GF-D8 (cell line): ENCODE measurements at places on chromosomes 3 and 15.

DNA sequence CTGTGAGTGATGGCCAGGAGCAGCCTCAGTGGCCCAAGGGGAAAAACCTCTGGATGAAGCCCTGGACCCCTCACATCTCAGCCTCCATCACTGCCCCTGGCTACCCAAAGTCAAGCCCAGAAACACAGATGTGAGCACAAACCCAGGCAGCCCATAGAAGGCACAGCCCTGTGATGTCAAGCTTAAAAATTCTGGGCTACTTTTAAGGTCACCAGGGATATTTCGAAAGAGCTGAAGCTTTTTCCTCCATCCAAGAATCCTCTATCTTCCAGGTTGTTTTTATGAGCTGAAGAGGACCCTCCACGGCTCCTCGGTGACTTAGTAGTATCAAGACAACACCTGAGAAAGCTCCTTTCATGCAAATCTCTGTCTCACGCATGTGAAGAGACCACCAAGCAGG lies 11.5 kb downstream of the LIPC start:
- DNase-seq, result no peak

DNA sequence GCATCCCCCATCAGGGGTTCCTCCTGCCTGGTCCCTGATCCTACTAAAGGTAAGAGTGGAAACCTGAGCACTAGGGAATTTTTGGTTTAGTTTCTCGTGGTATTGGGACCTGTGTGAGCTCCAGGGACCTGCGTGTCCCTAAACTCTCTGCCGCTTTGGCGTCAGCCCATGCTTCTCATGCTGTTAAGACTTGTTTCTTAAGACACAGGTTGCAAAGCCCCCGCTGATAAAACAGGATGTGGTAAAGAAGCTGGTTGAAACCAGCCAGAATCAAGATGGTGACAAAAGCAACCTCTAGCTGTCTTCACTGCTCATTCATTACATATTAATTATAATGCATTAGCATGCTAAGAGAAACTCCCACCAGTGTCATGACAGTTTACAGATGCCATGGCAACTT lies 64.6 kb downstream of the LYZL4 start:
- no peak for DNase-seq

- DNase-seq, result no peak
Observed at GRCh38 chr3:112498914-112499711, at the start of gene BTLA. Gene BTLA (minus strand): TSS chr3:112499472. CDS start chr3:112499358, 114 bp downstream.

- DNase-seq, result no peak
Observed at GRCh38 chr3:113065336-113065735, 74.6 kb downstream of the GTPBP8 start.

DNA sequence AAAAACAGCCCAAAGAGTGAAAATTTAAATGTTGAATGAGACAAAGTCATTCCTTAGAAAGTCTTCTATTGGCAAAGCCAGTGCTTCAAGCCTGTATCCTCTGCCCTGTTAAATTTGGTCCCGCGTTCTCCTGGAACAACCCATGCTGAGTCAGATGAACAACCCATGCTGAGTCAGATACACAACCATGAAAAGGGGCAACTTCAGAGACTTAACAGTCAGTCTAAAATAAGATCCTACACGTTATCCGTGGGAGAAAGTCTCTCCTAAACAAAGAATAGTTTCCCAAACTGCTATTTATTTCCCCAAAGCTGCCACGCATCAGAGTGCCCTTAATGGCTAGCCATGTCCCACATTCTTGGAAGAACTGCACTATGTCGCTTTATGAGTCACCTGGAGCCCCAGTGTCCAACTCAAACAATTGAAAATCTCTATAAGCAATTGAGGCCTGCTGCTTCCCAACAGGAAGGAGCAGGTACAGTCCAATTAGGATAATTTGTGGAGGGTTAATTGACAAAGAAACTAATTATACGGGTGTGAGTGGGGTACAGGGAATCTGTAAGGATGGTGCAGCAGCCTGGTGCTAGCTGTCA lies 66.1 kb downstream of the WHAMM start:
- DNase-seq, result no peak

- DNase-seq, result no peak
Observed at GRCh38 chr3:186069199-186069598, 39.7 kb downstream of the ETV5 start.

GRCh38 chr15:83210619-83211018 lies 3.0 kb upstream of the HDGFL3 start:
- DNase-seq, result no peak

DNA sequence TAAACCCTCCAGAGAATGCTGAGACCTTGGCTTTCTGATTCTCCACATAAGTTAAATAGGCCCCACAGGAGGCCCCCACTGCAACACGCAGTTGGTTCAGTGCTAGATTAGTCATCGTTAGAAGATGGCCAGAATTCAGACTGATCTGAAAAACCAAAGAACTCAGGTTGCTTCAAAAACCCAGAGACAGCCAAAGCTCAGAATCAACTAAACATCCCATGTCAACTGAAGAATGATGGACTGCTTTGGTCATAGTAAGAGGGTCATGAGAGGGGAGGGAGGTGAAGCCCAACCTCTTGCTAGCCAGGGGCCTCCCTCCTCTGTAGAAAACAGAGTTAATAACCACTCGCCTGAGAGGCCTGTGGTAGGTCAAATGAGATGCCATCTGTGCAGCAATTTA lies 93.1 kb downstream of the AKAP13 start:
- DNase-seq, result no peak

DNA sequence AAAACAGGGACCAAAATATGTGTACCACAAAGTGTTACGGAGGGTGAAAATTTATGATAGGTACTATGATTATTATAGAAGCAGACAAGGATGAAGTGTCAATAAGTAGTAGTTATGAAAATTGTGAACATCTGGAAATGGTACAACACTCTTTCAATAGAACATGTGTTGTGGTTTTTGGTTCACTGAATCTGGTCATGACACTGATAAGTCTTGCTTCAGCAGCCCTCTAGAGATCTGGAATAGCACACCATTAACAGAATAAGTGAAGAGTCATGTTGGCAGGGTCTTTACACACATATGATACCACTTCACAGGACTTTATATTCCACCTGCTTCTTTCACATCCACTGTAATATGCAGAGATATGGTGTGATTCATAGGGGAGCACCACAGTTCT lies 985.2 kb upstream of the SEMA6D start:
- no peak for DNase-seq

GRCh38 chr3:184680385-184681345 lies 31.2 kb downstream of the MAGEF1 start:
- no peak for DNase-seq

DNA sequence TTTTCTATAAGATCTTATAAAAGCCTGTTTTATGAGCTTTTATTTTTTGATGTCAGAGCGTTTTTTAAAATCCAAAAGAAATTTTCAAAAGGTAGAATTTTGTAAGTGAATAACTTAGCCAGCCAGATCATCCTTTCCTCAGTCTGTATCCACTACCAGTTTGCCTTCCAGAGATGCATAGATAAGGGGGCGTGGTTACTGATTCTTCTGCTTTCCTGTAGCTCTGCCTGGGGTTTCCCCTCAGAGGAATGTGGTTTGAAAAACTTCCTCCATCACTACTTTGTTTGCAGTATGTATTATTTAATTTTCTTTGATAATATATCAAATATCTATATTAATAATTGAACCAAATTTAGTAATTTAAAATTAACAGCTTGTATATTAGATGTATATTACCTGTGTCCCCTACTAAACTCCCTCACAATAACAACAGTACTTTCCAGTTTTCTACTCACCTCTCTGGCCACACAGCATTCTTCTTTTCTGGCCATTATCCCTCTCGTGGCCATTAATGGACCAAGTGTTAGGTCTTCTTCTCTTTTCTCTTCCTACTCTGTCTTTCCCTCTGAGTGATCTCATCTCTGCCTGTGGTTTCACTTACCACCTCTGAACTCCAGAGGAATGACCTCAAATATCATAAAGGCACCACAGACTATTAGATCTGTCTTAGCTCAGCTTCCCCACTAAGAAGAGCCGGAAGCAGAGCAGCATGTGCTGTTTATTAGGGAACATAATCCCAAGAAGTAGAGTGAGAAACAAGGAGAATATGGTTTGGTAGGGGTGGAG lies 239.7 kb downstream of the UBE2E2 start:
- DNase-seq, result no peak

DNA sequence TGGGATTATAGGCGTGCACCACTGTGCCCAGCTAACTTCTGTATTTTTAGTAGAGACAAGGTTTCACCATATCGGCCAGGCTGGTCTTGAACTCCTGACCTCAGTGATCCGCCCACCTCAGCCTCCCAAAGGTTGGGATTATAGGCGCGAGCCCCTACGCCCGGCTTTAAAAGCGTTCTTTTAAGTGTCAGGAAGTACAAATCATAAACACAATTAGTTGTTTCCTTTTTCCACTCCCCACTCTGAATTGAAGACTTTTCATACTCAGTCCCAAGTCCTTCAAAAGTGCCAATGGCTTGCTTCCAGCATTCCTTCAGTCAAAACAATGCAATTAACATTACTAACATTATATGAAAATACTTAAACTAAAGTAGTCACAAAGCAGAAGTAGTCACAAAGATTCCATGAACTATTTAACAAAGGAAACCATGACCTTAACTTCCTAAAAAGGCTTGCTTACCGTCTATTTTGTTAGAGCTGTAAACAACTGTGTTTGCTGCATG lies 8.1 kb downstream of the WDR82 start:
- no peak for DNase-seq

- DNase-seq, result no peak
Observed at GRCh38 chr3:140553591-140553990, 124.3 kb upstream of the TRIM42 start.
